ENCODE measurements at places on chromosomes 5 and 9.

DNA sequence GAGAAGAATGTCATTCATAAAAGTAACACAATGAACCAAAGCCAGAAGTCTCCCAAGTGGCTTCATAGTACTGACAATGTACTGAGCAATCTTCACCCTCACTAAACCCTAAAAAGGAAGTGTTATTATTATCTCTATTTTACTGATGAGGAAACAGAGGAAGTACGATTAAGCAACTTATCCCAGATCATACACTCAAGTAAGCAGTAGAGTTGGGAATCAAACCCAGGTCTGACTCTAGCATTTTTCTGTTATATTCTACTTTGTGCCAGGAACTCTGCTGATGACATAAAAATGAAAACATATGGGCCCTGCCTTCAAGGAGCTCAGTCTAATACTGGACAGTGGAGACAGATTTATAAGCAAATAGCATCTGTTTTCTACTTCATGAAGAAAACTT, 109.2 kb downstream of the RAPGEF6 start:
- no peak for DNase-seq

- no peak for DNase-seq
Observed at GRCh38 chr5:54401515-54401914, 54.0 kb upstream of the HSPB3 start.

DNA sequence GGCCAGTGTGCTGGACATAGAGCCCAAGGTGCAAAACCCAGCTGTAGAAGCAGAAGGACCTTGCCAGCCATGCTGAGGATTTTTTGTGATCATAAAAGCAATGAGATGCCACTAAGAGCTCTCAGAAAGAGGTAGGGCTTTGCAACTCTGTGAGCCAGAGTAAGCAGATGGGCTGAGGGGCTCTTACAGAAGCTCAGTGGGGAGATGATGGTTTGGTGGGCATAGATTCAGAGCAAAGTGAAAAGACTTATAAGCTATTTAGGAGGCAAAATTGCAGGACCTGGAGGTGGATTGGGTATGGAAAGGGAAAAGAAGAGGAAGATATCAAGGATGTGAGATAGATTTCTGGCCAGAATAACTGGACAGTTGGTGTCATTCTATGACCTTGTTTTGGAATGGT, 302.0 kb downstream of the NTRK2 start:
- no peak for DNase-seq

DNA sequence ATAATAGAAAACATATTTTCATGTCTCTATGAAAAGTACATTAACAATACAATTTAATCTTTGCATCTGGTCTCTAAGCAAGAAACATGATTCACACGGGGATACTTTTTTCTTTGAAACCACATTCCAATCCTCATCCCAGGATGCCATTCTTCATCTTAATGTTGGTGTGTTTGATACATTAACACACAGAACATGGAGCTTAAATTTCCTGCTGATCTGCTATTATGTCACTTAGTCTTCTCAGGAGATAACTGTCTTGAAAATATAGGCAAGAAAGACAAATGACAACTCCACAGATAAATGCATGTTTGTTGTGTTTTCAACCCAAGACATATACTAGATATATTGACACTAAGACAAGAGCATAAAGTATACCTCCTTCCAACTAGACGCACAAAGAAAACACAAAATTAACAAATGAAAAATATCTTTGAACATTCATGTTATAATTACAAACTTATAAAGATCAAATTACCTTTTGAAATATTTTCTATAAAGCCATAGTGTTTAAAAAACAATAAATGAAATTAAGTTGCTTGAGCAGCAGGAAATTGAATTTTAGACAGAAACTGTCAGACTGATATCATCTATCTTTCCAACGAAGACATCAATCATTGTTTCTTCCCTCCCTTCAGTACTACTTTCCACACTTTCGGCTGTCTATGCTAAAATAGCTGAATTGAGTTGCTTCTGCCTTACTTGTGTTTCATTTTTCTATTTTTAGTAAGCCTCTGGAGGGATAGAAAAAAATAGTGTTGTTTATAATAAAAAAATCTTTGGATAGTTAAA, 1676.7 kb upstream of the CDH9 start:
- DNase-seq: no peak

DNA sequence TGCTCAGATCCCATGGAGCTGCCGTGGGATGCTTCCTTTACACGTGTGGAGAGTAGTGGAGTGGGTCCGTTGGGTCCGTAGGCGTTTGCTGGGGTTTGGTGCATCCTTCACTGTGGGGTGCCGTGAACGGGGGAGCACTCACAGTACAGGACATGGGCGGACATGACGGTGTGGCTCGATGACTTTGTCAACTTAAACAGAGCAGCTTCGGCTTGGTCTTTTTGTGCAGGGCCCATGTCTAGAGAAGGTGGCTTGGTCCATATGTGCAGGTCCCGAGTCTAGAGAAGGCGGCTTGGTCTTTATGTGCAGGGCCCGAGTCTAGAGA, 26.4 kb upstream of the EXOC3 start:
- DNase-seq: no peak

DNA sequence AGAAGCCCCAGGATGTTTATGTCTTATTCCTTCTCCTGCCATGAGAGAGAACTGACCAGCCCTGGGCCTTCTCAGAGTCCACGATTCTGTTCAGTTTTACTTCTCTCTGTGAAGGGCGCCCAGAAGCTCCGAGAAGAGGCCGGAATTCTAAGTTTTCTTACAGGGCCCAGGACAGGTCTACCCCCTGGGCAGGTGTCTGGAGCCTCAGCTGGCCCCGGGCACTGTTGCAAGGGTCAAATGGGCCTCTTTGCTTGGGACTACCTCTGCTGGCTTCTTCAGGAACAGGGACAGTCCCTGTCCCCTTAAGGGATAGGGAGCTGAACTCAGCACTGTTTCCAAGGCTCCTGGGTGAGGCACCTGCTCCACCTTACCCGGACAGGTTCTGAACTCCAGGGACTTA, 55.0 kb downstream of the RASGEF1C start:
- no peak for DNase-seq

- no peak for DNase-seq
Observed at GRCh38 chr9:33162721-33163311, 4.3 kb downstream of the B4GALT1 start.

- DNase-seq: peak; percentile 72
Observed at GRCh38 chr5:168706655-168707069, 127.5 kb upstream of the PANK3 start.

DNA sequence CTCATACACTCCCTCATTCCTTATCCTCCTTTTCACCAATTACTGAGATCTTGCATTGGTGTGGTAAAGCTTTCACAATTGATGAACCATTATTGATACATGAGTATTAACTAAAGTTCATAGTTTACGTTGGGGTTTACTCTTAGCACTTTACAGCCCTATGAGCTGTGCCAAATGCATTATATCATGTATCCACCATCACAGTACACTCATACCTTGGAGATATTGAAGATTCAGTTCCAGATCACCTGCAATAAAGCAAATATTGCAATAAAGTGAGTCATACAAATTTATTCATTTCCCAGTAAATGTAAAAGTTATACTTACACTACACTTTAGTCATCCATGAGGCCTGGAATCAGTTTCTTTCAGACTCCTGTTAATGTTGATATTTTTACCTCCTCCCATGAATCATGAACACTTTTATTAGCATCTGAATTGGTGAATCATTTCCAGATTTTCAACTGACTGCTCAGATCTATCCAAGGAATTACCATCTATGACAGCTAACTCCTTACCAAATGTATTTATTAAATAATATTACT, 546.6 kb upstream of the PTPRD start:
- no peak for DNase-seq

GRCh38 chr9:89543111-89543510, 45.2 kb upstream of the SEMA4D start:
- peak; percentile 19 for DNase-seq

GRCh38 chr5:79295029-79295428, 59.1 kb downstream of the JMY start:
- no peak for DNase-seq

DNA sequence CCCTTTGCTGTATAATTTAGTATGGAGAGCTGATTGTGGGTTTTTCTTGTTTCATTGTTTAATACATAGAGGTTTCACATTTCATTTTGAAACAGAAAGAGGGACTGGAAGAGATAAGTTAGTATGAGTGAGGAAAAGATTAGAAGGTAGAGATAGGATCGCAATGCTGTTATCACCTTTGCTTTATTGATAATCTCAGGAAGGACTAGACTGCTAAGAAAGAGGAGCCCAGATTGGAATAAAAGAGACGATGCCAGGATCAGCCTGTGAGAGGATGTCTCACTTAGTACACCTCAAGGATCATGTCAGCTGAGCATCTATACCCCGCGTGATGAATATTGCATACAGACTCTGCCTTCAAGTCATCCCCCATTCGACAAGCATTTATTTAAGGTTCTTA, 178.0 kb upstream of the DMAC1 start:
- no peak for DNase-seq

GRCh38 chr9:33429256-33429985, 18.0 kb downstream of the AQP3 start:
- no peak for DNase-seq

- DNase-seq: no peak
Observed at GRCh38 chr5:4233671-4234070, 638.0 kb downstream of the IRX1 start.

DNA sequence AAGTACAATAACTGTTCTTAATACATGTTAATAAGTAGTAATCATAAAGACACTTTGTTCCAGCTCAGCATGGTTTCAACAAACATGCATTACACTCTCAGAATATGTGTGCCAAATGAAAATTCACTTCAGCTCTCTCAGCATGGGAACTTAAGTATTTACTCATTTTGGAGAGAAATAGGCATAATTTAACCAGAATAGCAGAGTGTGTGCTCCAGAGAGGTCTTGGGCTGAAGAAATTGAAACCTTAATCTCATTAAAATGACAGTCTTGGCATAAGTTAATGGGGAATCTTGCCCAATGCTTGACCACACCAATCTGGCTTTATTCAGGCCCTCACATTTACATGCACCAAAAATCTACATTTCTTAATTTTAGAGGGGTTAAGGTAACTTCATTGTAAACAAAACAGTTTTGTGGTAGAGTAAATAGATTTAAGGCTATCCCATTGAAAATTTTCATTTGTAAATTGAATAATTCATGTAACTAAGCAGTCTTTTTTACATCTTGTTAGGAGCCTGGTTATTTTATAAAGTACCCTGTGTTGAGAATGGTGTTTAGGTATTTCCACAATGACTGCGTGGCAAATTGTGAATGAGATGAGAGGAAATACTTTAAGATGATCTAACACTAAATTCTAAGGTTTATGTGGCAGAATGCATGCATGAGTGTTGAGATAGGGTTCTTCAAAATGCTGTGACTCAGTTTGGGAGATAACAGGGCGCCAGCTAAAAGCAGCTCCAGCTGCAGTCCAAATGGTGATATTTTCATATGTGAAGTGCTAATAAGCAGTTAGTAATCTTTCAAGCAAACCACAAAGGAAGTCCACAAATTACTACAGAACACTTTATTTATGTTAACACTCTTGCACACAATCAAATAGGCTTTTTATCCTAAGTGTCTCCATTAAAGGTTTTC, 11.3 kb upstream of the LOX start:
- no peak for DNase-seq

DNA sequence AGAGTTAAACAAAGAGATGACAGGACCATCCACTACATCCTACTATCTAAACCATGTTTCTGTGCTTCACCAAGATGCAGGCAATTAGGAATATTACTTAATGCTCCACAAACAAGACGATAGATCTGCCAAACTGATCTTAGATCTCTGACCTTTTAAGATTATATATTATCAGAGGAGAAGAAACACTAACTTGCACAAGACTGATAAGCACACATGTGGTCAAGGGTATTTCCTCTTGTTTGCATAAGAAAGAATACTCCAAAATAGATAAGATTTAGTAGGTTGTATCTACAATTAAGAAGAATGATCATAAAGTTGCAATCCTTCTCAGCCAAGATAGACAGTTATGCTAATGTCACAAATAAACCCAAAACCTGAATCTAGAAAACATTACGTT, 601.0 kb upstream of the ACO1 start:
- DNase-seq: no peak

DNA sequence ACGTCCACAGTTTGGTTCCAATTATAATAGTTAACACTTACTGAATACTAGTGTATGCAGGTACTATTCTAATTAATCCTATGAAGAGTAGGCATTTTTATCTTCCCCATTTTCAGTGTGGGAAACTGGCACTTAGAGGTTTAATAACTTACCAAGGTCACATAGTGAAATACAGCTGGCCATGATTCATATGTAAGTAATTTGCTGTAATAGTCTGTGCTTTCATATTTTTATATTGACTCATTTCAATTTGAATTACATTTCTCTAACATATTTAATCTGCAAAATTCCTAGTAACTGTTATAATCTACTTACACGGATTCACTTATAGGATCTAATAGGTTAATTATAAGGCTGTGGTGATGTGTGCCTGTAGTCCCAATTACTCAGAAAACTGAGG, 19.4 kb downstream of the CCNH start:
- DNase-seq: no peak
